RCC 7860 (cell line): ENCODE measurements at places on chromosomes 12 and 14.
A peak's percentile ranks its signal among the peaks of the same experiment; 100 is the strongest.

GRCh38 chr12:93705237-93705636, 28.1 kb downstream of the CRADD start:
- DNase-seq: no peak

GRCh38 chr12:50647479-50647878, 116.4 kb upstream of the ATF1 start:
- peak; percentile 17 for DNase-seq

DNA sequence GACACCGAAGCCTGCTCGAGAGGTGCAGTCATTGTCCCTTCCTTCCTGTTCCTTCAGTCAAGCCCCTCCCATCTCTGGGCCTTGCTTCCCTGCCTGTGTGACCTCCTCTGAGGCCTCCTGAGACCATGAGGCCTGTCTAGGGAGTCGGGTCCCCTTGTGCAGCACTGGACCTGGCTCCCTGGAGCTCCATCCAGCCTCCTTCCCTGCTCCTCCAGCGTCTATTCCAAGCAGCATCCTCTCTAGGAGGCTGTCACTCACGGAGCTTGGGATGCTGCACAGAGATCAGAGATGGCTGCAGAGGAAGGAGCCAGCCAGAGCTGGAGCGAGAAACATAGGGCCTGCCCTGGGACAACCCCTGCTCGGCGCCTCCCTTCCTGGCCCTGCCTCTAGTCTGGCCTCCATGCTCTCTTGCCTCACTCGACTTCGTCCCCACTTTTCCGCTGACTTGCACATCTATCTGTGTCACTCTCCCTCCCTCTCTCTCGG, 142.7 kb downstream of the BCL11B start:
- no peak for DNase-seq

DNA sequence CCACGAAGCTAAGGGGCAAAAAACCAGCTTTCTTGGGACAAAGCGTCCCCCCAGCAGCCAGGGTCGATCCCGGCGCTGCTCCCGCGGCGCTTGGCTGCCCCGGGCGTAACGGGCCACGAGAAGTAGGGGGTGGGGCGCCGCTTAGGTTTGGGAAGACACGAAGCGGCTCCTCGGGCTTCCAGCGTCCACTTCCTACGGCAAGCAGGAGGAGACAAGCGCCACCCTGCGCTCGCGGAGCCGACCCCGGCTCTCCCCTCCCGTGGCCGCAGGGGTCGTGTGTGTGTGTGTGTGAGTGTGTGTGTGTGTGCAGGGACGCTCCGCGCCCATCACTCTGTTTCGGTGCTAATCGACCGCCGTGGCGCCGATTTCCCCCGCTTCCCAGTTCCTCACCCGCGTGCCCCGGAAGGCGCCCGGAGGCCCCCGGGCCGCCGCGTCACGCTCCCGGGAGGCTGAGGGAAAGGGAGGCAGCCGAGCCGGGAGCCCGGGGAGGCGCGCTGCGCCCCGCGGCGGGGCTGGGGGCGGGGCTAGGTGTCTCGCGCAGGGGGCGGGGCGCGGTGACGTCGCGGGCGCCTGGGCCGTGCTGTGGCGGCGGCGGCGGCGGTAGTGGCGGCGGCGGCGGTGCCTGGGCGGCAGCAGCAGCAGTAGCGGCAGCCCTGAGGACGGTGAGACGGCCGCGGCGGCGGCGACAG, at the start of gene ERC1:
ERC1 (plus strand) TSS at position 563 of the 689 bp plus-strand sequence. CDS start 36,681 bp downstream, outside the sequence.
- peak; percentile 66 for DNase-seq

GRCh38 chr12:55717011-55718007, 1.5 kb downstream of the BLOC1S1 start:
- DNase-seq: peak; percentile 84
